NCI-H774 (cell line): ENCODE measurements at places on chromosomes 12 and 14.
A peak's percentile ranks its signal among the peaks of the same experiment; 100 is the strongest.

- DNase-seq, result no peak
Measured at GRCh38 chr14:22412926-22413411, 176.1 kb downstream of the DAD1 start.

- DNase-seq, result no peak
Measured at GRCh38 chr14:75489480-75489837, 32.8 kb upstream of the BATF start.

GRCh38 chr12:49340971-49341776 is 4.2 kb upstream of the C1QL4 start:
- DNase-seq, result no peak

DNA sequence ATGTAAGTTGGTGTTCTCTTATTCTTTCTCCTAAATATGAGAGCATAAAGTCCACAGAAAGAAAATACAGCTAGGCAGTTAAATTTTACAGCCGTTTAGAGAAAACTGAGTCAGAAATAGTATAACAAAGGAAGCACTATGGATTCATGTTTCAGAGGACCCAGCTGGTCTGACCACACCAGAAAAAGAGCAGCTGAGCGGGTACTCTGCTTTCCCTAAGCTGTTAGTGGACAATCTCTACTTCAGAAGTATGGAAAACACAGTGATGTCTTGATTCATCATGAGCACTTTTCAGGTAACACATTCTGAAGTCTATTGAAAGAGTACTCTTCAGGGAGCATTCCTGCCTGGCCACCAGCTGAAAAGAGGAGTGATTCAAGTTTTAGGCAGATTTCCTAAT is 12.4 kb downstream of the PPM1H start:
- DNase-seq, result no peak

DNA sequence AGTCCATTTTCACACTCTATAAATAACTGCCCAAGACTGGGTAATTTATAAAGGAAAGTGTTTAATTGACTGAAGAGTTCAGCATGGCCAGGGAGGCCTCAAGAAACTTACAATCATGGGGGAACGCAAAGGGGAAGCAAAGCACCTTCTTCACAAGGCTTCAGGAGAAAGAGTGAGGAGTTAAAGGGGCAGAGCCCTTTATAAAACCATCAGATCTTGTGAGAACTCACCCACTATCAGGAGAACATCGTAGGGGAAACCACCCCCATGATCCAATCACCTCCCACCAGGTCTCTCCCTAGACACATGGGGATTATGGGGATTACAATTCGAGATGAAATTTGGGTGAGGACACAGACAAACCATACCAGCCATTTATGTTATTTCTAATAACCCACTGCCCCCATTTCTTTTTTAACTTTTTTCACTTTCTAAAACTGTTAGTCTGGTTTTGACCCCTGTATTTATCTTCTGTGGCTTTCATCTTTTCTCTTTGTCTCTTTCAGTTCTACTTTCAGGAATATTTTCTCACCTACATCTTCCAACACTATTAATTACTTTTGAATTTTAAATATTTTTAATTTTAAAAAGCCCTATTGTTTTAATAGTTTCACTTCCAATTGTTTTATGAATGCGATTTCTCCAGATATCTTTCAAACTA is 44.5 kb downstream of the WDR89 start:
- no peak for DNase-seq

- no peak for DNase-seq
Measured at GRCh38 chr12:19836456-19836855, 397.2 kb downstream of the AEBP2 start.

DNA sequence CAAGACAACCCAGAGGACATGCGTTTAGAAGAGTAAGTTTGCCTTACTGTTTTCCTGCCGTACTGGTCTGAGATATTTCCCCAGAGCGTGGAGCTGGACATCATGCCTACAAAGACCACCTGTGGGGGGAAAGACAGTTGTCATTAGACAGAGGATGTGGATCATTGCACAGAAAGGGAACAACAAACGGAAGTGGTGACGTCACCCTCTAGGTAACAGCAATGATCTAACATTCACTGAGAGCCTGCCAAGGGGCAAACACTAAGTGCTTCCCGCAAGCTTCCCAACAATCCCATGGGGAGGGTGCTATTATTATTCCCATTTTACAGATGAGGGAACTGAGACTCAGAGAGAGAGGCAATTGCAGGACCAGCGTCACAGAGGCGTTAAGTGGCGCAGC is 48.5 kb downstream of the SVOP start:
- no peak for DNase-seq

DNA sequence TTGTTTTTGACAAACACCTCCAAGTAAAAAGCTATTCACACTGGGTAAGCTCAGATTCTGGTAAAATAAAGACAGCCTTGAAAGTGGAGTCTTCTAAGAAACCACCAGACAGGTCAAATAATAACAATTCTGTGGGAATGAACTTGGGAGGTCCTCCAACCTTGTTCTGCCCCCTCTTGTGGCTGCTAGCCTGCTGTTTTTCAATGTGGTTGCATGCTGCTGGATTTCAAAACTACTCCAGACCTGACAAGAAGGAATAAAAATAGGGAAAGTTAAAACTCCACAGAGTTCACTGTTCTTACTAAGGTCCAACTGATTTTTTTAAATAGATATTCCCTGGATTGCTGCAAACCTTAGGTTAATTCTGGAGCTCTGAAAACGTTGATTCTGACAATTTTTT is 32.2 kb upstream of the RIN3 start:
- no peak for DNase-seq

GRCh38 chr12:43370263-43370662 is 181.7 kb downstream of the ADAMTS20 start:
- DNase-seq, result no peak

DNA sequence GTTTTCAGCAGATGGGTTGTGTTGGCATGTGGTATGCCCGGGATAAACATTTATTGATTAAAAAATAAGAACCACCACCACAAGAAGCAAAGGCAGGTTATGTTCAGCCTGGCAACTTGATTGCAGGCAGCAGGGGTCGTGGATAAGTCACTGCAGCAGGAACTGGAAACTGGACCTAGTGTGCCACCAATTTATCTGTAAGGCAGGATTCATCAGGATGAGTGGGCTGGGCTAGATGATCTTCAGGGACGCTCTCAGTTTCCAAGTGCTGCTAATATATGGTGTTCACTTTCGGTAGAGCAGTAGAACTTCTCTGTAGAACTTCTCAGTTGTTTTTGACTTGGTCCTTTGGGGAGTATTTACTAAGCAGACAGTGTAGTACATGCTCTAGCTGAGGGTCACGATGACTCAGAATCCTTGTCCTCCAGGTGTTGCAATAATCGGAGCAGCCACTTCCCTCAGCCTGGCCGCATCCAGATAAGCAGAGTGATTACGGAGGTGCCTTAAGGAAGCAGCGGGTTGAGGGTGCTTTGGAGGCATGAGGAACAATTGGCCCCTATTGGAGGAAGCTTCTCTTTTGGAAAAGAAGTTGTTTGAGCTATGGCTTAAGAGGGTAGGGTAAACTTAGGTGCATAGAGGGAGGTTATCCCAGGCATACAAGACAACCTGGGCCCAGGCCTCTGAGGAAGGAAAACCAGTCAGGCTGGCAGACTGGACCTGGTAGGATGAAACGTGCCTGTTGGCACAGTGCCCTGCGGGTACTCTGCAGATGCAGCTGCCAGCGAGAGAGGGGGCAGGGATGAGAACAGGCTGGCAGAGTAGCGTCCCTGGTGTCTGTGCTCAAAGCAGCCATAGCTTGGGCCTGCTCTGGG is 104.0 kb downstream of the GPR135 start:
- peak; percentile 57 for DNase-seq

DNA sequence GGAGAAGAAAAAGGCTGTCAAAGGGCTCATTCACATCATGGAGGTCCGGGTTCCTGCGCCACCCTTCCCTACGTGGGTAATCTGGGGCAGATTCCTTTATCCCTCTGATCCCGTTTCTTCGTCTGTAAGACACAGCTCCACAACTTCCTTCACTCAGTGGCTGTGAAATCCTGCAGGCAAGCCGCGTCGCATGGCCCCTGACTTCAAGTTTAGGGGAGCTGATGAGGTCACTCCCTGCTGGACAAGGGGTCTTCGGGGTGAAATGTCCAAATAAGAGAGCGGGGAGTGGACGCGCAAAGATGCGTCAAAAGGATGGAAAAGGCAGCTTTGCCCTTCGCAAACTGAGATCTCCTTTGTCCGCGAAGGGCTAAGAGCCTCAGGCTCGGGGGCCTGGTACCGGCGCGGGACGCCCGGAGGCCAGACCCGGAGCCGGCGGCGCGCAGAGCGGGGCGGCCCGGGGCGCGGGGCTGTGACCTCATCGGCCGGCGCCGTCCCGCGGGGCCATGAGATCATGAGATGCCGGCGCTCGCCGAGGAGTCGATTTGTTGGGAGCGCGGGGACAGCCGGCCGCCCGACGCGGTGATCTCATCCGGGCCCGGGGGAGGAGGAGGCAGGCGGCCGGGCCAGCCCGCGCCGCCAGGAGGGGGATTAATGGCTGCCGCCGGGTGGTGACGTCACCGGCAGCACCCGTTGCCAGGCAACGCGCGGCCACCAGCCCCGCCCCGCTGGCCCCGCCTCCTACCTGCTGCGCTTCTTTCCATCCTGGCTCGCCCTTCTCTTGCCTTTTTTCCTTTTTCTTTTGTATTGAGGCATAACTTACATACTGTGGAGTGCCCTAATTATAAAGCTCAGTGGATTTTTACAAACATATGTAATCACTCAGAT is 62.1 kb downstream of the HRK start:
- DNase-seq, result peak; percentile 94

GRCh38 chr12:59194794-59195193 is 274.5 kb upstream of the LRIG3 start:
- no peak for DNase-seq

DNA sequence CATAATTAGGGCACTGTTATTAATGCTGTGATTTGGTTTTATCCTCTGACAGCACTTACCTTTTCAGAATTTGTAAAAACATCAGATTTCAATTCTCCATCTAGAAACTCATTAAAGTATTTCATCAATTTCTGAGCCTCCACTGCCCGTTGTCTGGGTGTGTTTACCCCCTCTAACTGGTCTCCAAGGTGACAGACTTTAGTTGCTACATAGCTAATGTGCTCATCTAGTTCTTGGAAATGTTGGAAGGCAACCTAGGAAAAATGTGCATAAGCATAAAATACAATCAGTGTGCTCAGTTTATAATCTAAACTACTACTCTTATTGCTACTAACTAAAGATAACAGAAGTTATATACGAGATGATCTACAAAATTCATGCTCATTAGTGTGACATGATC is 24.6 kb downstream of the EXOC5 start:
- DNase-seq, result no peak

- no peak for DNase-seq
Measured at GRCh38 chr12:54937376-54937775, 47.2 kb downstream of the TESPA1 start.

DNA sequence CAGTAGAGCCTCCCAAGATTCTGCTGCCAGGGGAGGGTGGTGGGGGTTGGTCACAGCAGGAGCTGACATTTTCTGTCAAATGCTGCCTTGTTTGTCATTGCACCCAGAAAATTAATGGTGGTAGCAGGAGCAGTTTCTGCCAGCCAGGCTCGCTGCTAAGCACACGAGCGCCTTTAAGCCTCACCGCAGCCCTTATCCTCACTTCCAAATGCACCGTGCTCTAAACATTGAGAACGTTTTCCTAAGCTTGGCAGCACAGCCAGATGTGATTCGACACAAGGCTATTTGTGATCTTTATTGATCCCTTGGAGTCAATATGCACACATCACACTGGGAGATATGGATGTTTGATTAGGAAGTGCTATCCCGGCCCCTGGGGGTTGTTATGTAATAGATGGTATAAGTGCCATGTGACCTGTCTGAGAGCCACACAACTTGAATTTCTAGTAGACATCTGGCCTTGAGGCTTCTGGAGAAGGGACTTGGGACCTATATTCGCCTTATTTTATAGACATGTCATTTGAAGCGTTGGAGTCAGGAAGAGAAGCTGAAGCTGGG is 31.6 kb upstream of the BEGAIN start:
- no peak for DNase-seq

DNA sequence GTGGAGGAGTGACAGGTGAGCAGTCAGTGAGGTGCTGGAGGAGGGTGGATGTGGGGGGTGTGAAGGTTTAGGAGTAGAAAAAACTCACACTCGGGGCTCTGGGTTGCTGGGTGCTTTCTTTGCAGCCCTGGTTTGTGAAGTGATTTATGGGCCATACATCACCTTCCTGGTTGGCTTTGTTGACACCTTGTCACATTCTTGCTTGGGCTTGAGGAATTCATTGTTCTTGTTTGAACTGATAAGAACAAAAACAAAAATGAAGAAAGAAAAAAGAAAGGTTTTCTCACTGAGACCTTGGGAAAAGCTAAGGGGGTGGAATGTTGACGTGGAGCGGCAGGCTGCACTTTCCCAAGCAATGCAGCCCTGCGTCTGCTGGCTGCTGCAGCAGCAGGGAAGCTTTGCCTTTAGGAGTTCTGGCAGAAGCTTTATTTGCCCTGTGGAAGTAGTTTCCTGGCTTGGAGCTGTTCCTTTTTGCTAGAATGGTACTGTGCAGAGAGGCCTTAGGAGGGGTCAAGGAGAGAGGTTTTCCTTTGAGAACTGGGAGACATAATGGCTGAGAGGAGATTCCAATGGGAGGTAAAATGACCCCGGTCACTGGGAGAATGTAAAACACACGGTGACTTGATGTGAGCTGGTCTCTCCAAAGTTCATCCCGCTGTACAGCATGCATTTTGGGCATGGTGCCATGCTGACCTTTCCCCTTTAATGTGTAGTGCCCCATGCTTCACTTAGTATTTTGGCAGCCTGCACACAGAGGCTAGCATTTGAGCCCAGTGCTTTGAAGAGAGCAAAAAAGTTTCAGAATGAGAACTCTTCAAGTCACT is 52.8 kb downstream of the HMGA2 start:
- DNase-seq, result no peak

DNA sequence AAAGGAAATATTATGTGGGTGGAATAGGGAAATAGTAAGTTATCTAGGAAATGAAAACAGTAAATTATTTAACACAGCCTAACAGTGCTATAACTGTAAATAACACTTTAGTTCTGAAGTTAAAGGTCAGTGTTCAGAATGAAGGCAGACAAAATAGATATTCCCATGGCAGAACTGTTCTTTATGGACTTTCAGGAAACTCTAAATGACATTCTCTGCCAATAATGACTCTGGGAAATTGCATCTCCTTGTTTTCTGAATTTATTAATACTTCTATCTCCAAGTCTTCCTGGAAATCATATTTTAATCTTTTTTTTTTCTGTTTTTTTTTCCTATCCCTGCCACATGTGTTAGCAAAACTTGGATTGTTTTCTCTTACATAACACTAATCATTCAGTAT is 101.4 kb downstream of the PDE3A start:
- DNase-seq, result no peak

DNA sequence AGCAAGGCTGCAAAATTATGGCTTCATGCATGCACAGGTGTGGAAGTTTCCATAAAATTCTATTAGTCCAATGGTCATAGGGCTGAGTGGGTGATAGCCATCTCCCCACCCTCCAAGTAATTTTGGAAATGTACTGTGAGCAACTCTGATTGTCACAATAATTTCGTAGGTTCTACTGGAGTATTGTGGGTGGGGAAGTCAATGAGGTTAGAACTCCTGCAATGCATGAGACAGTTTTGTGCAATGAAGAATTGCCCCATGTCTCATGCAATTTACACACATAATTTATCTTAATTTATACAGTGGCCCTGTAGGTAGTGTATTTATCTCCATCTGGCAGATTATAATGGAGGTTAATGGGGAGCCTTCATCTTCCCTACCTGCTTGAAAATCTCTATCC is 20.5 kb downstream of the IFNG start:
- no peak for DNase-seq
